ENCODE measurements at places on chromosomes 13 and 19. TPM values are rescaled to one million over a fixed set of nuclear protein-coding genes. Genes with fewer than 3 reads are reported as not detected.
A peak's percentile ranks its signal among the peaks of the same experiment; 100 is the strongest.

DNA sequence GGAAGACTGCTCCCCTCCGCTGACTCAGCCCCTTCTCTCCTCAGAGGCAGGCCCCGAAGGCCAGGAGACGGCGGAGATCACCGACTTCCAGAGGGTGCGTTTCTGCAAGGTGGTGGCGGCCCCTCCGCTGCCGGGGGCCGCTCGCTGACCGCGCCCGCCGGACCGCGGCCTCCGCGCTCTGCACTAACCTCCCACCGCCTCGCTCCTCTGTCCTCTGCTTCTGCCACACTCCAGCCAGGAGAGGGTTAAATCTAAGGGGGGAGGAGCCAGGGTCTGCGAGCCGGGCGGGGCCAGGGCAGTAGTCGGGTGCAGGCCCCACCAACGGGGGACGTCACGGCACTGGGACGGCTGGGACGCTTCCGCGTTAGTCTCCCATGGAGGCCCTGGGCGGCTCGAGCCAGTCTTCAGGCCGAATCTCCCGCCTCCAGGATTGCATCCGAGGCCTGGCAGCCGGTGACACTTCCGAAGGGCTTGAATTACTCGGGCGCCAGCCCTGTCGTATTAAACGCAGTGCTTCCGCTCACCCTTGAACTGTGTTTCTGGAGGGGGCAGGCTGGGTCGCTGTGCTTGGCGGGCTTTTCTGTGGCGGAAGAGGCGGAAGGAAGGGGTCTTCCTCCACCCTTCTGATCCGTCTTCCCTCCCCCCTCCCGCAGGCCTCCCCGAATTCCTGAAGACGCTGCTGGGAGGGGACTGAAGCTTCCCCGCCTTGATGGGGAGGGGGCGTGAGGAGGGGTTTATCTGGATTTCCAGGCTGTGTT, 1.2 kb upstream of the INAFM1 start:
- H3K27ac ChIP-seq: peak overlapping the region; percentile 98
- no peaks in the 10 kb centered on the region for H3K4me1 ChIP-seq
- peaks cover 23% of the 10 kb centered on the region for H3K36me3 ChIP-seq

Gene DBP
- total RNA-seq: 4.0 TPM

DNA sequence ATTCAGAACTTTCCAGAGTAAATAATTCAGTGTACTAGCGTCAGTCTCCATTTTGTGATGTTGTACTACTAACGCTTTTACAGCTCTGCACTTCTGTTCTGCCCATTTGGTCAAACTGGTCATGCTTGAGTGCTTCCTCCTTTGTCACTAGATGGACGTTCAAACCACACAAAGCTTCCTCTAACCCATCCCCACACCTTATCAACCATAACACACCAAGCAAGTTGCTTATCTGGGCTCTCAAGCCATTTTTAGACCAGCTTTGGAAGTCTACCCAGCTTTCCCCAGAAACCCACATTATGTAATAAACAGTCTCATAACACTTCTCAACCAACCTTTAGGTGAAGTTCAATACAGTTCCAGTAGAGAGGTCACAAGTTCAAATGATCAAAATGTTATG, 2.3 kb upstream of the ZNF347 start:
- no peaks in the 10 kb centered on the region for H3K4me1 ChIP-seq
- H3K27me3 ChIP-seq: no peaks in the 10 kb centered on the region
- no peak overlapping the region for H3K4me3 ChIP-seq

DNA sequence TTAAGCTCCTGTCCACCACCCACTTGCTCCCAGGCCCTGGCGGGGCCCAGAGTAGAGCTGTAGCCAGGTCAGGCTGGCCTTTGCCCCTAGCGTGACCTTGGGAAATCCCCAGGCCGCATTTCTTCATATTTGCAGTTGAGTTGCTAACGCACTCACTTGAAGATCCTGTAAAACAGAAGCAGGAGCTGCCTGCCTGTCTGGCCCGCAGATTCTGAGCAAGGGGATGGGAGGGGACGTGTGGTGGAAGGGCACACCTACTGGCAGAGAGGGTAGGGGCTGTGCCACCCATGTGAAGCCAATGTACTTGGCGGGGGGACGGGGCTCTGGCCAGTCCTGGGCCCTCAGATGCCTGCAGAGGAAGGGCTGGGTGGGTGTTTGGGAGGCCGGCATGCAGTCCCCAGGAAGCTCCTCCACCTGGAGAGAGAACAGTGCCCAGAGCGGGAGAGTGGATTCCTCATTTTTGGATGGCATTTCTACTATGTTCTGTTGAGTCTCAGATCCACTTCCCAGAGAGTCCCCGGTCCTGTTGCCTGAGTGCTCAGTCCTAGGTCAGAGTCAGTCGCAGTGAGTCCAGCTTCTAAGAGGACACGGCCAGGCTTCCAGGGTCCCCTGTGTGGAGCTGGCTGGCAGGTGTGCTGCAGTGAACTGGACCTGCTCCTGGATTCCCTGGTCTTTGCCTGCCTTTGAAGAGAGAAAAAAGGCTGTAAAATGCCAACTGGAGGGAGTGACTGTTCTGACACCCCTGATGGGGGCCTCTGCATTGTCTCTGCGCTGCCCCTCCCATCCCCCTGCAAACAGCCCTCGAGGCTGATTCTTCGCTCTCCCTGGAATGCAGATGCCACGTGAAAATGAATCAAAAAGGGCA, 62.9 kb downstream of the GGACT start:
- peaks cover 31% of the 10 kb centered on the region for H3K36me3 ChIP-seq
- no peaks in the 10 kb centered on the region for H3K27me3 ChIP-seq
- peak; percentile 51 for DNase-seq
- no peak overlapping the region for H3K27ac ChIP-seq
- peaks cover 5% of the 10 kb centered on the region for H3K4me1 ChIP-seq
- no peak overlapping the region for H3K4me3 ChIP-seq

Gene PTH2
- total RNA-seq: not detected

DNA sequence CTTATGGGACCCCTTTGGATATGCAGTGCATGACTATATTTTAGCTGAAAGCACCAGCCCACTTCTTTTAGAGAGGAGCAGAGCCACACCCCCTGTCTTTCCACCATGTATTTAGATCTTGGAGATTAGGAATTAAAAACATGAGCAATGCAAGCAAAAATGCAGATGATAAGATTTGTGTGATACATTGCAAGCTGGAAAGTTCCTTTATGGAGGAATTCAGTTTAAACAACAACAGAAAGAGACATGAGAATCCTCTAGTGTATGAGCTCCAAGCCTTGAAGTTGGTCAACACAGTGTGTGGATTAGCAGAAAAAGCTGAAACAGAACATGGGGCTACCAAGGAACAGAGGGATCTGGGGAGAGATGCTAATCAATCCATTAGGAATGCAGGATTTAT, 529.8 kb upstream of the NBEA start:
- DNase-seq: no peak
- no peaks in the 10 kb centered on the region for H3K4me1 ChIP-seq
- no peak overlapping the region for H3K4me3 ChIP-seq
- H3K27me3 ChIP-seq: no peaks in the 10 kb centered on the region
